ENCODE measurements at places on chromosomes 2 and 18. TPM values are rescaled to one million over a fixed set of nuclear protein-coding genes. Genes with fewer than 3 reads are reported as not detected.

CDCA7 gene
- total RNA-seq = 6.2 TPM

IL36RN gene
- not detected for total RNA-seq

ACTG2 gene
- total RNA-seq = not detected

LOXHD1 gene
- total RNA-seq = not detected

NOTO gene
- not detected for total RNA-seq

ZNF385B gene
- not detected for total RNA-seq

IGFBP2 gene
- total RNA-seq = 18.3 TPM

OTOS gene
- total RNA-seq = not detected

HOXD1 gene
- total RNA-seq = not detected

ACVR2A gene
- total RNA-seq = 11.9 TPM

LYPD6 gene
- 3.2 TPM for total RNA-seq

DCC gene
- total RNA-seq = not detected

CD8B2 gene
- total RNA-seq = not detected

ARHGEF4 gene
- 52.0 TPM for total RNA-seq

PDE11A gene
- total RNA-seq = not detected

MPP4 gene
- not detected for total RNA-seq

CRYBA2 gene
- not detected for total RNA-seq

MSTN gene
- total RNA-seq = 0.09 TPM

- no peak for DNase-seq
These were observed 510.3 kb upstream of the LINC00305 start for GRCh38 chr18:64659196-64659595.

GRCh38 chr2:217440000-217440399, 562.8 kb downstream of the TNS1 start:
- no peak for DNase-seq

- no peak for DNase-seq
These were observed 20.1 kb downstream of the CTLA4 start for GRCh38 chr2:203887677-203888076.

- DNase-seq = no peak
These were observed 172.7 kb downstream of the BCL2 start for GRCh38 chr18:63146828-63147409.

DNA sequence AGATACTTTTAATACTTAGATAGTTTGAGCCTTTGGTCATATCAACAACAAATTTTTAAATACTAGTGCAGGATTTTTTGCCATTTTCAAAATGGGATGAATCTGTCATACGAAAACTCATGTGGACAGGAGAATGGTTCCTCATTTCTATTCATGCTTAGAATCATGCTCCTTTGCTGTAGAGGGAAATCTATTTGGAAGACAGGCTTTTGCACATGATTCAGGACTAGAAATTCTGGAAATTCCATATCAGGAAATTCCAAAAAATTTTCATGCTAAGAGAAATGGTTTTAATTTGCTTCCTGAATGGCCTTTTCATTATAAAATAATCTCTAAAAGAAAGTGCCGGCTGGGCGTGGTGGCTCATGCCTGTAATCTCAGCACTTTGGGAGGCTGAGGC, 39.3 kb downstream of the MOGAT1 start:
- no peak for DNase-seq

GRCh38 chr2:42872721-42873120, 80.3 kb upstream of the HAAO start:
- DNase-seq = no peak

DNA sequence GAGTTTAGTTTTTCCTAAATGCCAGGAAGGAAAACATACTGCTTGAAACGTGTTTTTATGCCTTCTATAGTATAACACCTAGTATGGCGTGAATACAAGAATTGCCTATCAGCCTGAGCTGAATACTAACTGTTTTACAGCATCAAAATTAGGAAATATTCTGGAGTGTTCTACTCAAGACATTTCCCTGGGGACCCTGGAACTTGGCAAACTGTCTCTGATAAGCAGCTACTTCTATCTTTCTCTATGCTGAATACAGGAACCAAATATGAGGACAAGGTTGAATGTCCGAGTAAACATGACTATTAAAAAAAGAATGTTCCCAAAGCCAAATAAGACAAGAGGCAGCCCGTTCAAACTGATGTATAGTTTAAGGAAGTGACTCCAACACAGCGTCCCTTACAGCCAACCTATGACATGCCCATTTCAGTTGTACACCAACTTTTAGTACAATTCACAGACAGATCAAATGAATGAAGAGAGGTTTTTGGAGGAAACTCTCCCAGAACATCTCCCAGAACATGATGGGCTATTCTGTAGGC, 951.3 kb upstream of the ACVR2A start:
- no peak for DNase-seq

DNA sequence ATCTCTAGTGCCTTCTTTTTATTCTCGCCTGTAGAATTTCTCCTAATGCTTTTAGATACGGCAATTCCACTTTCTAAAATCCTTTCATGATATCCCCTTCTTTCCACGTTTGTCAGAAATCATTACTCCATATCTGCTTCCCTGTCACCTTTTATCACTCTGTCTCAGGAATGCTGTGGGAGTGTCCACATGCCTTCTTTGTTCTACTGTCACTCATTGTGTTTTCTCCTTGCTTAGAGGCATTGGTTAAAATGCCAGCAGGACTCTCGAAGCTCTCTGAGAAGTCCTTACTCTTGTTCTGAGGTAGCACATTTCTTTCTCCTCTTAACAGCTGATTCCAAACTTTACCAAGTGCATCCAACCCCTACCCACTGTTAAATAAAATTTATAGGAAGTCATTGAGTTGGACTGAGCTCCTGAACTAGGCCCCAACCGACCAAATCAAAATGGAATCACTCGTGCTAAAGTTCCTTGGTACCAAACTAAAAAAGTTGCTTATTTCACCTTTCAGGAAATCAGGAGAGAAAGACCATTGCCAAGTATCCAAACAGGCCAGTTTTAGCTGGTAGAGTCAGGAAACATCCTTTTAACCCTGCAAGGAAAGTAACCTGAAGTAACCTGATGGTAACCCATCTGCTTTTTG, 10.6 kb upstream of the GALNT5 start:
- peak; percentile 58 for DNase-seq

GRCh38 chr2:180985771-180986395, 5.5 kb downstream of the UBE2E3 start:
- DNase-seq = no peak

- peak; percentile 86 for DNase-seq
These were observed 7.3 kb upstream of the PRLH start for GRCh38 chr2:237558961-237559641.

- DNase-seq = peak; percentile 30
These were observed 112.8 kb downstream of the GULP1 start for GRCh38 chr2:188404341-188405004.

GRCh38 chr18:58754544-58755068, 83.3 kb downstream of the MALT1 start:
- no peak for DNase-seq

GRCh38 chr2:171762879-171763573, 75.8 kb downstream of the DYNC1I2 start:
- DNase-seq = peak; percentile 42

DNA sequence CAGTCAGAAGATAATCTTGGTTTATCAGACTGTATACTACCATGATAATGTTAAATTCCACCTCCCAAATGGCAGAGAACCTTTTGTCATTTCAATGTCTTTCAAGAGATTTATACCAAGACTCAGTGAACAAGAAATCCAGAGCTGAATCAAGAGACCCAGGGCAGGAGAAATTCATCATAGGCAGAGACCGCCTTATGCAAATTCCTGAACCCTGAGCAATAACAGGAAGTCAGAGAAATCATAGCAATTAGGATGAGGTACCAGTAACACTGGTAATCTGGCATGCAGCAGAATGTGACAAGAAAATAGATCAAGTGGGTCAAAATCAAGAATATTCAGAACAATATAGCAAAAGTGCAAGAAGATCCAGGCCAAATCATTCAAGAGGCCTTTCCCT, 412.4 kb upstream of the LRATD1 start:
- peak; percentile 5 for DNase-seq

DNA sequence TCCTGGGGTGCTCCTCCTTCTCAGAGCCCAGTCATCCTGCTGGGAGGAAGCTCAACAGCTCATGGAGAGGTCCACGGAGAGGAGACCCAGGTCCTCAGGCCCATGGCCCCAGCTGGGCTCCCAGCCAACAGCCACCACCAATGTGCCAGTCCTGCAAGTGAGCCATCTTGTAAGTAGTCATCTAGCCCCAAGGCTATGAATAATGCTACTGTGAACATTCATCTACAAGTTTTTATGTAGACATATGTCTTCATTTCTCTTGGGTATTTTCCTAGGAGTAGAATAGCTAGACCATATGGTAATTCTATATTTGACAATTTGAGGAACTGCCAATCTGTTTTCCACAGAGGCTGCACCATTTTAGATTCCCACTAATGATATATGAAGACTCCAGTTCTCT, 166.1 kb downstream of the MTCL1 start:
- peak; percentile 53 for DNase-seq

DNA sequence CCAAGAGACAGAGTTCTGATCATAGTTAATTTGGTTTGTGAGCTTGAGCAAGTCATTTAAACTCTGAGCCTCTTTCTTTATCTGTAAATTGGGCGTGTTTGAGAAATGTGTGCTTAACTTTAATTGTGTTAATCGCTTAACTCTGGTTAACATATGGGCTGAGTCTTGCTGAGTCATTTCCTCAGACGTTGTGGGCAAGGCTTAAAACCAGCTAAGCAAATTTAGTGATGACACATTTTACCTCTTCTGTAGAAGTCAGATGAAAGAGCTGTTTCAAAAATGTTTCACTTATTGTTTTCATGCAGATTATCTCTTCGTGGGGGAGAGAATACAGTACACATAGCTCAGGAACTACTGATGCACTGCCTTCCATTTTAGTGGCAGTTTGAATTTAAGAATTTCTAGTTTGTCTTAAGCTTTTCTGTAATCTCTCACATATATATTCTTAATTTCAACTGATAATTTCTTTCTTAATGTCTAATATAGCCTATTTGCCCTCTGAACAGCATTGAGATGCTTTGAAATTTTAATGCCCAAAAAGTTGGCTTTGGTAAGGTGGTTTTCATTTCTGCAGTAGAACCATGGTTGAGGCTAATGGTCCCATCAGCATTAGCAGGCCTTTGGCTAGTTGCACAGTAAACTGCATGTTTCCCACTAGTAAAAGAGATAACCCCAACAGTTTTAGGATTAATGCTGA, 34.9 kb downstream of the RAB10 start:
- DNase-seq = peak; percentile 77

DNA sequence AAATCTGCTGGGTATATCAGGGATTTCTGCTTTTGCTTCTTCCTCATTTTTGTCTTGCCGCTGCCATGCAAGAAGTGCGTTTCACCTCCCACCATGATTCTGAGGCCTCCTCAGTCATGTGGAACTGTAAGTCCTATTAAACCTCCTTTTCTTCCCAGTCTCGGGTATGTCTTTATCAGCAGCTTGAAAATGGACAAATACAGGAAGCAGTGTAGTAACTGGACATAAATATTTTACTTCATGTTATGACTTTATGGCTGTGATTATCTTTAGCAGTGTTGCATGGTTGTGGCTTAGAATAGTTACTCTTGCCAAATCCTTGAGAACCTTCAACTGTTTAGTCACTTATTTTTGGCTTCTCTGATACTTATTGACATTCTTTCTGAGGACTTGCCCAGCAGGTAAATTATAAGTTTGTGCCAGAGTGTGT, 66.2 kb upstream of the DLX2 start:
- no peak for DNase-seq

GRCh38 chr2:113157118-113157896, 16.5 kb upstream of the PSD4 start:
- DNase-seq = peak; percentile 56

- no peak for DNase-seq
These were observed 124.9 kb downstream of the ARHGAP15 start for GRCh38 chr2:143254110-143254509.

GRCh38 chr2:74039611-74040010, 54.9 kb downstream of the TET3 start:
- DNase-seq = no peak

- no peak for DNase-seq
These were observed 22.5 kb downstream of the CYTIP start for GRCh38 chr2:157421331-157421944.

DNA sequence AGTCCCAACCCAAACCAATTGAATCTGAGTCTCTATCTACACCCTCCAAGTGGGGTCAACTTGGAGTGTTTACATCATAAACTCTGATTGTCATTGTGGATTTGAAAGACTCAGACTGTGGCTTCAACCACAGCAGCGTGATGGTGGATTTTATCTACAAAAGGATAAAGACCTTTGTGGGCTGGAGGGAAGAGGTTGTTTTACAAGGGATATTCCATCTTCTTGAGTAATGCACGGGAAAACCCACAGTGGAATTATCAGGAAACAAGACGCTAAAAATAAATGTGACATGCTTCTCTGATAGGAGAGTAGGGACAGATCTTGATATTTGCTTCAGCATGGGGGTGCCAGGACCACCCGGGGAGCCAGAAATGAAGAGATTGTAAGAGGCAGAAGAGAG, 93.5 kb downstream of the LPIN1 start:
- DNase-seq = no peak
